ENCODE measurements at places on chromosomes 3 and 15.

- DNase-seq: no peak
Measured at GRCh38 chr3:47441796-47442551, 33.8 kb downstream of the SCAP start.

DNA sequence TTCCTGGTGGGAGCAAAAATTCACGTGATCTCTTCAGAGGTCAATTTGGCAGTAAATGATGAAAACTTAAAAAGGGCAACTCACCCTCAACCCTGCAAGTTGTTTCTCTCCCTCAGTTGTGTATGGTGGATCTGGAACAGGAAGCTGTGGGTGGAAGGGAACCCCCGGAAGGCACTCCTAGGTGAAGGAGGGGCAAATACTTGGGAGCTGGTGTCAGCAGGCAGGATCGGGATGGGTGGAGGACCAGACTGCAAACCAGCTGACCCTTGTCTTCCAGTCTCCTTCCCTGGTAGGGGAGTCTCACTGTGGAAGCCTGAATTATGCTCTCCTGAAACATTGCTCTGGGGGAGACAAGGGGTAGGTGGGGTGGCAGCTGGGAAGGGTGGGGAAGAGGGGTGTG, 33.5 kb downstream of the PRR23E start:
- DNase-seq: peak; percentile 79

GRCh38 chr3:4887177-4887576, 92.1 kb upstream of the BHLHE40 start:
- DNase-seq: no peak

DNA sequence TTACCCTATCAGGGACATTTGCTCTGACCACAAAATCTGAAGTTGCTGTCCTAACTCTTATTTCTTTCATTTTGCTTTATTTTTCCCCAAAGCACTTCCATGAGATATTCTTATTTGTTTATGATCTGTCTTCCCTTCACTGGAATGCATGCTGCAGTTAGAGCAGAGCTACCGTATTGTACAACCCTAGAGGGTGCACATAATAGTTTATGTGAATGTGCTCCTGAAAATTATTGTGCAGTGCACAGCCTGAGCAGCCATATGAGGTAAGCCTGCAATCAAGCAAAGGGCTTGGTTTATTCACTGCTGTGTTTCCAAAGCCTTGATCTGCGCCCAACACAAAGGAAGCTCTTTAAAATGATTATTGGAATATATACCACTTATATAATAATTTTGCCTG, 120.3 kb upstream of the CADPS start:
- no peak for DNase-seq

DNA sequence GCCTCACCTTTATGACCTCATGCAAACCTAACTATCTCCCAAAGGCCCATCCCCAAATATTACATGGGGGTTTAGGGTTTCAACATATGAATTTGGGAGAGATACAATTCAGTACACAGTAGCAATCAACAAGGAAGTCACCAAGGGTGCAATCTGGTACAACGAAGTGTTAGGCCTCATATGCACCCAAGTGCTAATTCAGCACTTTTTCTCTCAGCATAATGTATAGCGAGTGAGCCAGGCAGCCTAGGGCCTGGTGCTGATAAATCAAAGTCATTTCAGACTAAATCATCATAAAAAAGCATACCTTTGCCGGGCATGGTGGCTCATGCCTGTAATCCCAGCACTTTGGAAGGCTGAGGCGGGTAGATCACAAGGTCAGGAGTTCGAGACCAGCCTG, 11.7 kb upstream of the KBTBD8 start:
- DNase-seq: no peak

DNA sequence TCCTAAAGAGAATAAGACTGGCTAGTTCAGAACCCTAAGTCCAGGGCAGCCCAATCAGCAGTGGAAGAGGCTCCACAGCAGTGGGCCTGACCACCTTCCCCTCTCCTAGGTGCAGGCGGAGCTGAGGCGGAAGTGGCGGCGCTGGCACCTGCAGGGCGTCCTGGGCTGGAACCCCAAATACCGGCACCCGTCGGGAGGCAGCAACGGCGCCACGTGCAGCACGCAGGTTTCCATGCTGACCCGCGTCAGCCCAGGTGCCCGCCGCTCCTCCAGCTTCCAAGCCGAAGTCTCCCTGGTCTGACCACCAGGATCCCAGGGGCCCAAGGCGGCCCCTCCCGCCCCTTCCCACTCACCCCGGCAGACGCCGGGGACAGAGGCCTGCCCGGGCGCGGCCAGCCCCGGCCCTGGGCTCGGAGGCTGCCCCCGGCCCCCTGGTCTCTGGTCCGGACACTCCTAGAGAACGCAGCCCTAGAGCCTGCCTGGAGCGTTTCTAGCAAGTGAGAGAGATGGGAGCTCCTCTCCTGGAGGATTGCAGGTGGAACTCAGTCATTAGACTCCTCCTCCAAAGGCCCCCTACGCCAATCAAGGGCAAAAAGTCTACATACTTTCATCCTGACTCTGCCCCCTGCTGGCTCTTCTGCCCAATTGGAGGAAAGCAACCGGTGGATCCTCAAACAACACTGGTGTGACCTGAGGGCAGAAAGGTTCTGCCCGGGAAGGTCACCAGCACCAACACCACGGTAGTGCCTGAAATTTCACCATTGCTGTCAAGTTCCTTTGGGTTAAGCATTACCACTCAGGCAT, 33.7 kb downstream of the VIPR1 start:
- peak; percentile 29 for DNase-seq
